ENCODE measurements at places on chromosomes 16 and 17.

DNA sequence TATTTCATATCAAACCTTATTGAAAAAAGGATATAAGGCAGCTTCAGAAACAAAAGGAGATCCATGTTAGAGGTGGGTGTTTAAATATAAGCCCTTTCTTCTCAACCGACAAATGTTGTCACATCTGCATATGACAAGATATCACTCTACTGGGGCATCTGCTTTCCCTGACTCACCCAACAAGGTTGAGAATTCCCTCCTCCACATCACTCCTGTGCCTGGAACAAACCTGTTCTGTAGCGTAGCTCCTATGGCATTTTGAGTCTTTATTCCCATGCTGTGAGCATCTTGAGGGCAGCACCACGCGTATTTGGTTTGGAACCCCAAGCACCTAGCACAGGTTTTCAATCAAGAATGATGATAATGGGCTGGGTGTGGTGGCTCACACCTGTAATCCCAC, 59.4 kb upstream of the ZFHX3 start:
- DNase-seq: no peak

DNA sequence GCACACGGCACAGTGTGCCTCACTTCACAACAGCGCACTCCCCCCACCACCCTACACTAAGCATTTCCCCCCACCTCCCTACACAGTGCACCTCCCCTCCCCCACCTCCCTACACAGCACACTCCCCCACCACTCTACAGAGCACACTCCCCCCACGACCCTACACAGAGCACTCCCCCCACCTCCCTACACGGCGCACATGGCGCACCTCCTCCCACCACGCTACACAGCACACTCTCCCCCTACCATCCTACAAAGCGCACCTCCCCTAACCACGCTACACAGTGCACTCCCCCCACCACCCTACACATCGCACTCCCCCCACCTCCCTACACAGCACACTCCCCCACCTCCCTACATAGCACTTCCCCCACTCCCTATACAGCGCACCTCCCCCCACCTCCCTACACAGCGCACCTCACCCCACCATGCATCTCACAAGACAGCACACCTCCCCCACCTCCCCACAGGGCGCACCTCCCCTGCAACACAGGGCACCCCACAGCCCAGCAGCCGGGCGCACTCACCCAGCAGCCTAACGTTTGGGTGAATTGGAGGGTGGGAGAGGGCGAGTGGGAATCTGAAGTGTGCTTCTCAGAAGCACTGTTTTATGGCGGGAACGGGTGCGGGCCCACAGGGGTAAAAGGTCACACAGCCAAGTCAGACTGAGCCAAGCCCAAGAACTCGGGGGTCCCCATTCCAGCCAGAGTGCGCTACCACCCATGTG, 10.3 kb downstream of the KNOP1 start:
- no peak for DNase-seq

DNA sequence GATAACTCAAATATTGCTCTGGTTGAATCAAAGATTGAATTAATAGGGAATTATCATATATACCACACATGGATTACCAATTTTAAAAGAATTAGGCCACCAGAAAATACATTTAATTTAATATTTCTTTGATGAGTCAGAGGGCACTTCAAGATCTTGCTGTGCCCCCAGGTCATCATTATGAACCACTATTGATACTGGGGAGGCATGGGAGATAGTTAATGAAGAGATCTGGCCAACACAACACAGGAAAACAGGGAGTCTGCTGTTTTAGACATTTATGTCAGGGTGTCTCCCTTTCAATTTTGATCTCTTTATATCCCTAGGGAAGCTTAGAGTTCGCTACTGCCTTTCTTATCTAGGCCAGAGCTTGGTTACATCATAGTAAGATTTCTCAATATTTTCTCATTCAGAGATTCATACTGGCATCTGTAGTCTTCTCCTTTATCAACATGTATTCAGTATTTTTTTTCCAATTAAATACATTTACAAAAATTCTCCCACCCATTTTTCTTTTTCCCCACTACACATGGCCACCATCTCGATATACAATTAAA, 158.3 kb upstream of the ZFHX3 start:
- DNase-seq: no peak

GRCh38 chr16:50509521-50510341, 38.5 kb upstream of the NKD1 start:
- DNase-seq: peak; percentile 47

GRCh38 chr16:66740010-66740409, 11.4 kb downstream of the DYNC1LI2 start:
- peak; percentile 62 for DNase-seq

DNA sequence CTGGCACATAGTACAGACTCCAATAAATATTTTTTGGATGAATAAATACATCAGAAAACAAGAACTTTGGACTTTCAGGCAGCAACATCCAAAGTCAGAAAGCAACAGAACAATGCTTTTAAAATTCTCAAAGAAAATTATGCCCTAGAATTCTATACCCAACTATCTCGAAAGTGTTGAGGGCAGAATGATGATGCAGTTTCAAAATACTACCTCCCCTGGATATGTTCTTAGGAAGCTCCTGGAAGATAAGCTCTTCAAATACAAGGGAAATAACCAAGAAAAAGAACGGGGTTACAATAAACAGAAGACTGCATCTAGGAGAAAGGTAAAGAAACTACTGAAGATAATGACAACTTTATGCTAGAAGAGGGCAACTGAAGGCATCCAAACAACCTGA, 11.0 kb downstream of the SIAH1 start:
- no peak for DNase-seq

- DNase-seq: no peak
Measured at GRCh38 chr17:15398736-15399331, 57.4 kb upstream of the TEKT3 start.

- peak; percentile 57 for DNase-seq
Measured at GRCh38 chr17:6913608-6914443, 82.0 kb upstream of the ALOX12 start.

GRCh38 chr17:69176457-69176795, 34.7 kb upstream of the ABCA6 start:
- DNase-seq: no peak

- DNase-seq: no peak
Measured at GRCh38 chr17:41836550-41837196, 641 bp upstream of the NT5C3B start.

GRCh38 chr16:57527610-57528360, 8.6 kb downstream of the CCDC102A start:
- no peak for DNase-seq

GRCh38 chr17:20279631-20280030, 187.7 kb downstream of the LGALS9B start:
- DNase-seq: no peak

- no peak for DNase-seq
Measured at GRCh38 chr17:51948128-51948527, 210.4 kb downstream of the CA10 start.

- DNase-seq: no peak
Measured at GRCh38 chr16:21005008-21005407, 104.4 kb downstream of the LYRM1 start.

DNA sequence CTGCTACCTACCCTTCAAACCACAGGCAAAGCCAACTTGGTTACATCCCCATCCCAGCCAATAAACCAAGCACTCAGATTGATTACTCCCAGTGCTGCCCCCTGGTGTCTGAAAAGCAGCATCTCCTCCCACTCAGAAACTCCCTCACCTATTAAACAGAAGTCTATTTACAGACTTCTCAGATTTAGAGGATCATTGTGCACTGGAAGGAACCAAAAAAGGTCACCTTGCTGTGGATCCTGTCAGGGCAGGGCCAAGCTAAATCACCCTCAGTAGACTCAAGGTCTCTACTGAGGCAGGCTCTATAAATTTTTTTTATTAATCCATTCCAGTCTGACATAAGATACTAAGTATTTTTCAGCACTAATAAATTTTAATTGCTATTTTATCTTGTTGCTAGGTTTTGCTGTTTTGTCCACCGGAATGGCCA, 17.6 kb downstream of the HIGD1B start:
- peak; percentile 74 for DNase-seq

DNA sequence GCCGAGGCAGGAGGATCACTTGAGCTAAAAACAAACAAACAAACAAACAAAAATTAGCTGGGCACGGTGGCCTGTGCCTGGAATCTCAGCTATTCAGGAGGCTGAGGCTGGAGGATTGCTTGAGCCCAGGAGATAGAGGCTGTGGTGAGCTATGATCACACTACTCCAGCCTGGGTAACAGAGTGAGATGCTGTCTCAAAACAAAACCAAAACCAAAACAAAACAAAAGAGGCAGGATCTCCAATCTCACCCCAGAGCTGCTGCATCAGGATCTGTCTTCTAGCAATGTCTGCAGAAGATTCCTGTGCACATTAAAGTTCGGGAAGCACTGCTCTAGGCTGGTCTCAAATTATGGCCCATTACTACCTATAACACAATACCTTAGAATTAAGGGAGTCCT, 43.1 kb downstream of the MAP2K6 start:
- DNase-seq: no peak

All from hematopoietic multipotent progenitor cell treated with erythropoietin and hydrocortisone succinate and interleukin-3 and kit ligand, for 15 days (in vitro differentiated cells).